ENCODE measurements at places on chromosomes 6 and 20. TPM values are rescaled to one million over a fixed set of nuclear protein-coding genes. Genes with fewer than 3 reads are reported as not detected.

DNA sequence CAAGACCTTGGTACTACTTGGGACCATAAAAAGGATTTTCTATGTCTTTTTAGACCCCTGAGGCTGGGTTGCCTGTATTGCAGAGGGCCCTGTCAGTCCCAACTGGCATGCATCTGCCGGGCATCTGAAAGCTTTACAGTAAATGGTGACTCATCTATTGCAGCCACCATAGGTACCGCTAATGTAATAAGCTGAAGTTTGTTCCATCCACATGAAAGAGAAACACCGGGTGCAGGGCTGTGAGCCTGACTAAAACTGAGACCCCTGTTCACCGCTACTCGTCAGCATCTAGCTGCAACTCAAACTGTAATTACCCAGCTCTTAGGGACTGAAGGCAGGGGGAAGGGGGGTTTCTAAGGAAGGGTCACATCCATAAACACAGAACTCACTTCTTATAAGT is 49.5 kb downstream of the TRERF1 start:
- no peak overlapping the region for H3K27ac ChIP-seq
- H3K36me3 ChIP-seq: no peaks in the 10 kb centered on the region
- DNase-seq: no peak
- H3K4me3 ChIP-seq: no peak overlapping the region
- no peaks in the 10 kb centered on the region for H3K27me3 ChIP-seq
- no peaks in the 10 kb centered on the region for H3K4me1 ChIP-seq

- H3K4me1 ChIP-seq: peaks cover 27% of the 10 kb centered on the region
- H3K36me3 ChIP-seq: no peaks in the 10 kb centered on the region
- H3K4me3 ChIP-seq: no peak overlapping the region
- peak; percentile 34 for DNase-seq
Measured at GRCh38 chr6:149843051-149843633, 21.0 kb downstream of the LRP11 start.

Gene HDGFL1
- total RNA-seq: not detected

GRCh38 chr20:21714297-21715192 is 9.1 kb downstream of the PAX1 start:
- H3K4me1 ChIP-seq: no peaks in the 10 kb centered on the region
- H3K27ac ChIP-seq: no peak overlapping the region
- H3K27me3 ChIP-seq: peaks cover 10% of the 10 kb centered on the region
- H3K36me3 ChIP-seq: no peaks in the 10 kb centered on the region
- no peak overlapping the region for H3K4me3 ChIP-seq
- DNase-seq: no peak

Gene UNC5CL
- 30.3 TPM for total RNA-seq

- no peak overlapping the region for H3K4me3 ChIP-seq
- no peak for DNase-seq
- H3K36me3 ChIP-seq: no peaks in the 10 kb centered on the region
- H3K27me3 ChIP-seq: no peaks in the 10 kb centered on the region
- H3K4me1 ChIP-seq: no peaks in the 10 kb centered on the region
Measured at GRCh38 chr20:3990716-3991115, 24.6 kb downstream of the RNF24 start.

- no peak overlapping the region for H3K4me3 ChIP-seq
- H3K36me3 ChIP-seq: no peaks in the 10 kb centered on the region
- DNase-seq: no peak
Measured at GRCh38 chr6:160102956-160103824, 18.4 kb upstream of the SLC22A1 start.

Gene EDN1
- total RNA-seq: 19.7 TPM

DNA sequence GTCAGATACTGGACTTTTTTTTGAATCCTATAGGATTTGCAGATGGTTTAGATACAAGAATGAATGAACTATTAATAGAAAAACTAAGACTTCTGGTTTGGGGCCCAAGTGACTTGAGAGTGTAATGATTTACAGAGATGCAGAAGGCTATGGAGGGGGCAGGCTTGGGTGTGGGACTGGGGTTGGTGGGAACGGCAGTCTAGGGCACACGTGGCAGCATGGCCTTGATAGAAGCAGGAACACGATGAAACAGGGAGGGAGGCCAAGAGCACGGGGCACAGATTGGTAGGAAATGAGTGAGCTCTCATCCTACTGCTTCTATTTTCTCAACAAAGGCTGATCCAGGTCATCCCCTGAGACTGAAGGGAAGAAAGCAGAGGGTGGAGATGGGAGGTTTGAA is 3.4 kb upstream of the UST start:
- H3K4me3 ChIP-seq: no peak overlapping the region
- no peaks in the 10 kb centered on the region for H3K27me3 ChIP-seq
- H3K4me1 ChIP-seq: peaks cover 58% of the 10 kb centered on the region
- peak; percentile 95 for DNase-seq

DNA sequence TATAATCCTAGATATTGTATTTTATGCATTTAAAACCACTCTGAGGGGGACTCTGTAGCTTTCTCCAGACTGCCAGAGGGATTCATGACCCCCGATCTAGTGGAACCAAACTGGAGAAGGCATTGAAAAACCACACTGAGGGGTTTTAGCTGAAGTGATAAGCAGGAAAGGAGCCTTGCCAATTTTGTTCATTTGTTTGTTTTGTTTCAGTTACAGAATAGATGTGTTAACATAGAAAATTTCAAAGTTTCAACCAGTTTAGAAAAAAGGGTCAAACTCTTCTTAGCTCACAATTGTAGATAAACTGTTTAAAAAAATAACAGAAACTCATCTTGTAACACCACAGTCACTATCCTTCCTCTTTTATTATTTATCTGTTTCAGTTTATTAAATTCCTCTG is 19.8 kb downstream of the TAB2 start:
- H3K36me3 ChIP-seq: no peaks in the 10 kb centered on the region
- no peak overlapping the region for H3K27ac ChIP-seq

Gene SPATA25
- 2.6 TPM for total RNA-seq

GRCh38 chr6:56790414-56790813 is 147.7 kb upstream of the DST start:
- no peaks in the 10 kb centered on the region for H3K4me1 ChIP-seq
- H3K27me3 ChIP-seq: no peaks in the 10 kb centered on the region
- no peaks in the 10 kb centered on the region for H3K36me3 ChIP-seq
- no peak overlapping the region for H3K4me3 ChIP-seq
- DNase-seq: no peak
- H3K27ac ChIP-seq: no peak overlapping the region

- H3K27ac ChIP-seq: no peak overlapping the region
- H3K27me3 ChIP-seq: no peaks in the 10 kb centered on the region
- H3K4me1 ChIP-seq: no peaks in the 10 kb centered on the region
- no peaks in the 10 kb centered on the region for H3K36me3 ChIP-seq
Measured at GRCh38 chr20:61690993-61691838, 374.5 kb downstream of the TAF4 start.

DNA sequence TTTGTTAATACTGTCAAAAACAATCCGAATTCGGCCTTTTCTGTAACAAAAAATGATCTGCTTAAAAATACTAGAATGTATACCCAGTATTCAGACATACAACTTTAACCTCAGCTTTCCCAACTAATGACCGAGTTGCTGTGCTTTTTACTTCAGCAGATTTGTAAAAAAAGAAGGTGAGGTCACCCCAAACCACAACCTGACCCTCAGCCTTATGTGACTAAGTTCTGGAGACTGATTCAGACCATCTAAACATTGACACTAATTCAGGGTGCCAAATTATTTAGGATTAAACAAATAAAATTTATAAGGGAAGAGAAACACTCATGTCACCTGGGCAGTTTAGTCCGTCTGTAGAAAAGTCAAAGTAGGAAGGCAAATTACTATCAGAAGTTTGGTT is 7.7 kb downstream of the CCN6 start:
- DNase-seq: no peak
- H3K4me3 ChIP-seq: no peak overlapping the region
- H3K27me3 ChIP-seq: no peaks in the 10 kb centered on the region
- no peaks in the 10 kb centered on the region for H3K36me3 ChIP-seq
- no peaks in the 10 kb centered on the region for H3K4me1 ChIP-seq

DNA sequence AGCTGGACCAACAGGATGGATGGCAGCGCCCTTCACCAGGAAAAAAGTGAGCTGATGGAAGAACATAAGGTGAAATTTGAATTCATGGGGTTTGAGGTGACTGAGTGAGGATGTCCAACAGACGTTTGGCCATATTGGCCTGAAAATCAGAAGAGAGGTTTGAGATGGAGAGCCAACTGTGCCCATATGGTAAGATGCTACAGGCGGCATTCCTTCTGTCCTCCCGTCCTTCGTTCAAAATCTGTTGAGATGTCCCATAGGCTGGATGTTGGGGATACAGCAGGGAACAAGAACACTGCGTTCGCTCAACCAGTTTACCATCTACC is 468 bp upstream of the CMTR1 start:
- peak overlapping the region; percentile 88 for H3K4me3 ChIP-seq
- no peak for DNase-seq
- no peaks in the 10 kb centered on the region for H3K27me3 ChIP-seq
- peaks cover 21% of the 10 kb centered on the region for H3K4me1 ChIP-seq
- peaks cover 6% of the 10 kb centered on the region for H3K36me3 ChIP-seq

- no peaks in the 10 kb centered on the region for H3K36me3 ChIP-seq
- H3K4me3 ChIP-seq: no peak overlapping the region
- H3K4me1 ChIP-seq: peaks cover 66% of the 10 kb centered on the region
- no peak overlapping the region for H3K27ac ChIP-seq
- DNase-seq: no peak
Measured at GRCh38 chr6:129691709-129692108, 18.3 kb downstream of the ARHGAP18 start.

GRCh38 chr6:22102671-22103070 is 194.2 kb downstream of the PRL start:
- no peak overlapping the region for H3K4me3 ChIP-seq
- no peaks in the 10 kb centered on the region for H3K36me3 ChIP-seq
- no peak overlapping the region for H3K27ac ChIP-seq
- no peaks in the 10 kb centered on the region for H3K4me1 ChIP-seq
- H3K27me3 ChIP-seq: no peaks in the 10 kb centered on the region
- no peak for DNase-seq

GRCh38 chr6:148898376-148899014 is 151.7 kb downstream of the UST start:
- DNase-seq: no peak
- H3K4me3 ChIP-seq: no peak overlapping the region
- no peaks in the 10 kb centered on the region for H3K4me1 ChIP-seq
- H3K27ac ChIP-seq: no peak overlapping the region
- H3K36me3 ChIP-seq: no peaks in the 10 kb centered on the region

DNA sequence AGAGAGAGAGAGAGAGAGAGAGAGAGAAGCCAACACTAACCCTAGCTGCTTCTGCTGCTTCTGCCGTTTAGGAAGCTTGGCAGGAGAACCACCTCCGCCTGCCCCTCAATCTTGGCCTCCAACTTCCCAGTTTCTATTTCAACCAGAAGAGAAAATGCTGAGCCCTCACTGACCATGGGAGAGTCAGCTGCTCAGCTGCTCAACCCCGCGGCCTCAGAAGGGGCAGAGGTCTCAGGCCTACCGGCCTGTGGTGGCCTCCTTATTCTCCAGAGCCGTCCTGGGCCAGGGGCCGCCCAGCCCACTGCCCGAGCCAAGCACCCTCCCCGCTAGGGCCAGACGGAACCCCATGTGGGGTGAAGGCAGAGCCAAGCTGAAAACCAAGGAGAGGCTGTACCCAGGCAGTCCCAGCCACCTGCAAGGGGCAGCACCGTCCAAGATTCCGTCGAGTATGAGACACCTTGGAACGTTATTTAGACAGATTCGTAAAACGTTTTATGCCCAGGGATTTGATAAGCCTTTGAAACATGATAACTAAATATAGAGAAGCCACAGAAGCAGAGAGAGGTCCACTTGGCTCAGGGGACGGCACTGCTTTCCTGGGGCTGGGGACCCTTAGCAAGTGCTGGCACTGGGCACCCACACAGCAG is 116.6 kb downstream of the DLL1 start:
- no peak overlapping the region for H3K4me3 ChIP-seq
- no peaks in the 10 kb centered on the region for H3K36me3 ChIP-seq
- peaks cover 20% of the 10 kb centered on the region for H3K4me1 ChIP-seq

GRCh38 chr20:39547546-39548408 is 585.6 kb downstream of the DHX35 start:
- H3K27ac ChIP-seq: no peak overlapping the region
- H3K27me3 ChIP-seq: no peaks in the 10 kb centered on the region
- no peak overlapping the region for H3K4me3 ChIP-seq
- H3K4me1 ChIP-seq: no peaks in the 10 kb centered on the region

GRCh38 chr6:106158816-106159215 is 72.7 kb downstream of the PRDM1 start:
- no peaks in the 10 kb centered on the region for H3K27me3 ChIP-seq
- no peaks in the 10 kb centered on the region for H3K36me3 ChIP-seq
- H3K4me1 ChIP-seq: no peaks in the 10 kb centered on the region
- no peak for DNase-seq
- no peak overlapping the region for H3K4me3 ChIP-seq

Gene OVOL2
- 15.8 TPM for total RNA-seq

DNA sequence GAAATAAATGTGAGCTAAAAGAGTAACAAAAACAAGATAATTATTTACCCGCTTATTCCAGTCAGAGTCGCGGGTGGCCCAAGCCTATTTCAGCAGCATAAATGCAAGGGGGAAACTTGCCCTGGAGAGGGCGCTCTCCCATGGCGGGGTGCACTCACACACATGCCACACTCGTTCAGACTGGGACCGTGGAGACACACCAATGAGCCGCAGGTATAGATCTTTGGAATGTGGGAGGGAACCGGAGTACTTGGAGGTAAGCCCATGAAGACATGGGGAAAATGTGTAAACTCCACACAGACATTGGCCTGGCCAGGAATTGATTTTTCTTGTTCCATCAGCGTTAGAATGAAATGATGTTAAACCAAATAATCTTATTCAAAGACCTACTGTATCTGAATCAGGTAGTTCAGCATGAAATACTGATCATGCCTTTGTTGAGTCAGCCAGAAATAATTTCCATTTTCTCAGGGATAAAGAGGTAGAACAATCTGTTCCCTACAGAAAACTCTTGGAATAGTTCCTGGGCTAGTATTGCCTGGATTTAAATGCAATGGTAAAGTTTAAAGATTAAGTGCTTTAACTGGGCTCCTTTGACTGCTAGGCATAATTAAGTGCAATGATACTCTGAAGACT is 191.5 kb downstream of the MCHR2 start:
- peak; percentile 36 for DNase-seq
- H3K27me3 ChIP-seq: no peaks in the 10 kb centered on the region
- H3K36me3 ChIP-seq: no peaks in the 10 kb centered on the region
- H3K4me3 ChIP-seq: no peak overlapping the region

DNA sequence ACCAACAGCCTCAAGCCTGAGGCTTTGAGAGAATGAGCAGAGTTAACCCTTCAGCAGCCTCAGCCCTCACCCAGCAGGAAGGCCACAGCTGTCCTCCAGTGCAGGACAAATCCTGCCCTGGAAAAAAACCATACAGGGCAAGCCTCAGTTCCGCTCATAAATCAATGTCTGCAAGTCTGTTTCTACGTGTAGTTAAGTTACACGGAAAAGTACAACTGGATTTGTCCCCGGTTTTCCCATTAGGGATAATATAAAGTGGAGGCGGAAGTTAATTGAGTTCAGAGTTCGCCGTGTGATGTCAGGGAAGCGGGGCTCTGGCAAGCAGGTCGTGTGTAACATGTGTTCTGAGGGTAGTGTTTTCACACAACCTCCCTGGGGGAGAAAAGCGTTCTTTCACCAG is 44.2 kb upstream of the EYA2 start:
- H3K4me1 ChIP-seq: no peaks in the 10 kb centered on the region
- H3K4me3 ChIP-seq: no peak overlapping the region
- no peak overlapping the region for H3K27ac ChIP-seq
- H3K36me3 ChIP-seq: no peaks in the 10 kb centered on the region
- H3K27me3 ChIP-seq: no peaks in the 10 kb centered on the region

Gene CRISP3
- 6.0 TPM for total RNA-seq

Gene EYA2
- 3.6 TPM for total RNA-seq

- no peak overlapping the region for H3K4me3 ChIP-seq
- H3K4me1 ChIP-seq: no peaks in the 10 kb centered on the region
- DNase-seq: no peak
Measured at GRCh38 chr6:2542101-2542857, 208.4 kb downstream of the MYLK4 start.
